ENCODE measurements at places on chromosomes 7 and 10. TPM values are rescaled to one million over a fixed set of nuclear protein-coding genes. Genes with fewer than 3 reads are reported as not detected.

DNA sequence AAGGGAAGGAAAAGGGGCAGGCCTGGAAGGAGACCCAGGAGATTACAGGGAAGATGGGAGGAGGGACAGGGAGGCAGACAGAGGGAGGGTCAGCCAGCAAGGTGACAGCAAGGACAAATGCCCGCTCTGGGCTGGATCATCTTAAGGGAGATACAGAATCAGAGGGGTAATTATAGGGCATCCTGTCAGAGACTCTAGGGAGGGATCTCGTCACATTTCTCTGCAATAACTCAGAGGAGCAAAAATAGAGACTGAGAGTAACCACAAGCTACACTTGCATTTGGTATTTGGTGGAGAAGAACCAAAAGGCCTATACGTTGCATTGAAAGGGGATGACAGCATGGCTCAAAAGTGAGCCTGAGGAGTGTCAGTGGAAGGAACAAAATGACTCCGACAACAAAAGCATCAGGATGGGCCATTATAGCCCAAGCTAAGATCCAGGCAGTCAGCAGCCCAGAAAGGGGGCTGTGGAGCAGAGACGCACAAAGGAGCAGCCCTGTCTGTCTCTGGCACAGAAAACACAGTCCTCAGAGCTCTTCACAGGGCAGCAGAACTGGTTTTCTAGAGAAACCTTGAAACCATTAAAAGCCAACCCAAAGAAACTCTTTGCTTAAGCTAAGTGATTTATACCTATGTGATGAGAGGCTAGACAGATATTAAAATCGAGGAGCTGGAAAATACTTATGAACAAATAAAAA, 430.2 kb upstream of the VSTM2A start:
- no peak for DNase-seq

Gene ZNF212
- 11.0 TPM for total RNA-seq

DNA sequence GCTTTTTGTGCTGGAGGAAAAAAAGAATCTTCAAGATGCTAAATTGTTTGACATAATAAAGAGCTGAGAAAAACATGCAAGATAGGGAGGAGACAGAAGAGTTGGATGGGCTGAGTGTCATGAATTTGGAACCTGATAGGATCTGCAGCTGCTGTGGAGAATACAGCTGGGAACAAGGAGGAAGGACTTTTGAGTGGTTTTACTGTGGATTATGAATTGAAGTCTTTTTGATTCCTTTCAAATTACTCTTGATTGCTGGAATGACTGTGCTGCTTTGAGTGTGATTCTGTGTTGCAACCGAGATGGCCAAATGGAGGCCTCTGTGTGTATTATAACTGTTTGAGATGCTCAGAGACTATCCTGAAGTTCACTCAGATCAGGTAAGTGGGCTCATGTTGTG, 4.0 kb downstream of the EFCAB10 start:
- DNase-seq = no peak

Gene ZFAND2A
- 23.4 TPM for total RNA-seq

Gene SRRM3
- under 0.01 TPM for total RNA-seq

Gene SNX13
- total RNA-seq = 11.3 TPM

DNA sequence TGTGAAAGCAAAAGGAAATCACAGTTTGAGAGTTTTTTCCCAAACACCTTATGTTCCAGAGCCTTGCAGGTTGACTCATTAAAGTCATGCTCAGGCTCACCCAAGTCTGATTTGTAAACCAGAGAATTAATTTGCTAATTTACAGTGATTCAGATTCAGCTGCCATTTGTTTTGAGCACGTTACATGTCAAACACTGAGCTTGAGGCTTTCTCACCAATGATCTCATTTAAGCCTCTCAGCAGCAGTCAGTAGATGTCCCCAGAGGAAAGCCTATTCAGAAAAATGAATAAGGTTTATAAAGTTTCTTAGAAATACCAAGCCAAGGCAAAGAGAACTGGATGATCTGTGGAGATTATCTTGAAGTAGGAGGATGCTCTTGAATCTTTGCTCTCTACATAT, 420.4 kb downstream of the HTR7 start:
- DNase-seq = no peak

Gene KLF14
- not detected for total RNA-seq

Gene RARRES2
- 2.4 TPM for total RNA-seq

- no peak for DNase-seq
Measured at GRCh38 chr10:3755440-3756359, 29.3 kb downstream of the KLF6 start.

GRCh38 chr7:108605559-108606201, 36.0 kb downstream of the DNAJB9 start:
- no peak for DNase-seq

GRCh38 chr10:97713339-97713825, at the start of gene MARVELD1:
Gene MARVELD1 (plus strand): TSS chr10:97713730. CDS start chr10:97713877, 147 bp downstream.
- no peak for DNase-seq

Gene THNSL1
- 3.0 TPM for total RNA-seq
